ENCODE measurements at places on chromosomes 1 and 21.

GRCh38 chr1:192559115-192560006, 16.2 kb upstream of the RGS1 start:
- no peak for DNase-seq
- H3K27me3 ChIP-seq = peaks cover 3% of the 10 kb centered on the region
- H3K4me1 ChIP-seq = peaks cover 17% of the 10 kb centered on the region
- peak overlapping the region; percentile 31 for H3K27ac ChIP-seq
- H3K36me3 ChIP-seq = peaks cover 3% of the 10 kb centered on the region
- H3K4me3 ChIP-seq = no peak overlapping the region

DNA sequence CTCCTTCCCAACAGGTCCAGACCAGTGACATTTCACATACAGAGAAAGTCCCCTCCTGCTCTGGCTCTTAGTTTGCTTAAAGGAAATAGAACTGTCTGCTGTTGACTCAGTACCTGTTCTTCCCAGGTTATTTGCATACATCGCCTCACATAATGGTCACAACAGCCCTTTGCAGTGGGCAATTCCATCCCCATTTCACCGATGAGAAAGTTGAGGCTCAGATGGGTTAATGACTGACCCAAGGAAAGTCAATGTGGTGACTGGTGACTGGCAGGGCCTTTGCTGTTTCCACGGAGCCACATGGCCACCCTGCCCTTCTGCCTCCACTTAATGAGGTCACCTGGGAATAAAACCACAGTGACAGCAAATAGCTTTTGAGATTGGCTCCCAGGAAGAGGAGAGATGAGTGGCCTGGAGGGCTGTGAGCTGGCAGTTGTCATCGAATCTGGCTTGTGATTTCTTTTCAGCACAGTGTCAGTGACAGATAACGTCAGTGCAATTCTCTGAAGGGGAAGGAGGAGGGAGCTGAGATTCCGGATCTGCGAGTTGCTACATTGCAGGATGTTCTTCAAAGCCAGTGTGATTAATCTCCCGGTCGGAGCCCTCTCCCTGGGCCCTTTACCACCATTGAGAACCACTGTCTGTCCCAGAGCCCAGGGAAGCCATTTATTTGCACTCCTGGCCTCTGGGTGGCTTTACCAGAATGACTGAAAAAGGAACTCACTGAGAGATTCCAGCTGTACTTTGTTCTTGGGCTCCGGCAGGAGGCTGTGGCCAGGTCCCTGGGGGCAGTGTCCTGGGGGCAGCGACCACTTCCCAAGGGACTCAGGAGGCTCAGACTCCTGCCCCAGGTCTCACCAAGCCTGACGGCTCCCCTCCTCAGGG, 117.2 kb downstream of the CNIH3 start:
- H3K36me3 ChIP-seq = no peaks in the 10 kb centered on the region
- H3K4me1 ChIP-seq = peaks cover 25% of the 10 kb centered on the region
- peaks cover 3% of the 10 kb centered on the region for H3K27me3 ChIP-seq
- H3K27ac ChIP-seq = no peak overlapping the region

DNA sequence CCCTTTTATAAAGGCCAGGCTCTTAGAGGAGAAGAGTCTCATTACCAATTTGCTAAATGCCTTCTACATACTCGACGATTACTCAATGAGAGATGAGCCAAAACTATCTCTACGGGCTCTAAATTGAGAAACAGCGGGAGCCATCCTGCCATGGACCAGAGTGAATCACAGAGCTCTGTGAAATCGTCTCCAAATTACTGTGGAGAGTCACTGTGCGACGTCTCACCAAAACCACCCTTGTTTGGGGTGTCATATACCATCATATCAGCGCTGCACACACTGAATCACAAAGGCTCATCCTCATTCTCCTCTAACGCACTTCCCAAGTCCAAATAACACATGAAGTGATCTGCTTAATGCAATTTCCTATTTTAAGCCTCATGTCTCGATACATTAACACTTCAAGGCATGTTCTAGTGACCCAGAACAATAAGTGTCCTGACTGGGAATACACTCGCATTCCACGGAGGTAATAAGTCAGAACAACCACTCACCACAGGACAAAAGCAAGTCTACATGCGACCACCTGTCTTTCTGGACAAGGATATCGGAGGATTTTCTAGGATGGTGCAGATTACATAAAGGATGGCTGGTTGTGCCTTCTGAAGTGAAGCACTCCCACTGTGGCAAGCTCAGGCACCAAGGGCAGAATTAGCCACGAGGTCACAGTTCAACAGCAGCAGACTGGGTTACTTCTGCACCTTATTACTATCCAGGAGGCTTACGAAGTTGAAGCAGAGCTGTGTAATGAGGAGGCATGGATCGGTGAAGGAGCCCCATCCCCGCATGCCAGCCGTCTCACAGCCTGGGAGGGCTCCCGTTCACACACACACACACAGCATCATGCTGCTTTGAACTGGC, 44.3 kb downstream of the NID1 start:
- peaks cover 12% of the 10 kb centered on the region for H3K27me3 ChIP-seq
- no peak overlapping the region for H3K27ac ChIP-seq
- DNase-seq = no peak
- H3K4me3 ChIP-seq = no peak overlapping the region
- no peaks in the 10 kb centered on the region for H3K36me3 ChIP-seq

DNA sequence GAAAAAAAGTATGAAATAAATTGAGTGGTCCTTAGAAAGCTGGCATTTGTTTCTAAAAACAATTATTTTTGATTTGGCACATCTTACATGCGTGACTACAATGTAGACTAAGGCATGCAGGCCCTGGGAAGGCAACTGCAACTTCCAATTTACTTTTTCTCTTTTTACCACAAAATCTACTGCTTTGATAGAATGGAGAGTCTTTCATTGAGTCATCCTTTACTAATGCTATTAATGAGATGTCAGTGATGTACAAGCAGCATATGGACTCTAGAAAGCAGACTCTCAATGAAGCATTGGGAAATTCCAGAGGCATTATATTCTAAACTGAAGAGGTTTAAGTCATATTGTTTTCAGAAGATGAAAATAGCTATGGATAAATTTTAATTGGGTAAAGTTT, 29.6 kb upstream of the PRRX1 start:
- no peaks in the 10 kb centered on the region for H3K4me1 ChIP-seq
- H3K4me3 ChIP-seq = no peak overlapping the region
- H3K27ac ChIP-seq = no peak overlapping the region
- no peaks in the 10 kb centered on the region for H3K36me3 ChIP-seq

- no peak overlapping the region for H3K4me3 ChIP-seq
- no peaks in the 10 kb centered on the region for H3K36me3 ChIP-seq
- H3K4me1 ChIP-seq = peaks cover 6% of the 10 kb centered on the region
These were observed 55.2 kb downstream of the NENF start for GRCh38 chr1:212487774-212488435.

DNA sequence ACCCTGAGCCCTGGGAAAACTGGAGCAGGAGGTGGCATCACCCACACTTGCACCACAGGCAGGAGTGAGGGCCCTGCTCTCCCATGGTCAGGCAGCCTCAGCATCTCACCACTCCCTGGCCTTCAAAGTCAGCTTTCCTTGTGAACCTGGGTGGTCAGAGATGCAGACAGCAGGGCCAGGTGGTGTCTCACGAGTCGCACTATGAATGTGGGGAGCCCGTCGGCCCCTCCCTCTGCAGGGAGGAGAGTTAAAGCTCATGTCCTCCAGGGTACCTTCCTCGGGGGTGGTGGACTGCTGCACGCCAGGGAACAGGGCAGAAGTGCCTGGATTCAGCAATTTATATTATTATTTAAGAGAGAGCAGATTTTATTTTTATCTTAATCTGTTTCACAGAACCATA, 24.1 kb downstream of the ABCG1 start:
- no peak for DNase-seq
- no peak overlapping the region for H3K4me3 ChIP-seq
- H3K36me3 ChIP-seq = peaks cover 5% of the 10 kb centered on the region
- H3K4me1 ChIP-seq = peaks cover 23% of the 10 kb centered on the region
- H3K27ac ChIP-seq = no peak overlapping the region
- H3K27me3 ChIP-seq = peaks cover 15% of the 10 kb centered on the region

- H3K27ac ChIP-seq = no peak overlapping the region
- no peaks in the 10 kb centered on the region for H3K27me3 ChIP-seq
- H3K36me3 ChIP-seq = no peaks in the 10 kb centered on the region
- no peak for DNase-seq
These were observed 41.8 kb upstream of the CSF3R start for GRCh38 chr1:36524359-36525062.

GRCh38 chr21:28554660-28555475, 437.8 kb downstream of the LTN1 start:
- no peak overlapping the region for H3K4me3 ChIP-seq
- H3K27me3 ChIP-seq = no peaks in the 10 kb centered on the region
- no peak overlapping the region for H3K27ac ChIP-seq

DNA sequence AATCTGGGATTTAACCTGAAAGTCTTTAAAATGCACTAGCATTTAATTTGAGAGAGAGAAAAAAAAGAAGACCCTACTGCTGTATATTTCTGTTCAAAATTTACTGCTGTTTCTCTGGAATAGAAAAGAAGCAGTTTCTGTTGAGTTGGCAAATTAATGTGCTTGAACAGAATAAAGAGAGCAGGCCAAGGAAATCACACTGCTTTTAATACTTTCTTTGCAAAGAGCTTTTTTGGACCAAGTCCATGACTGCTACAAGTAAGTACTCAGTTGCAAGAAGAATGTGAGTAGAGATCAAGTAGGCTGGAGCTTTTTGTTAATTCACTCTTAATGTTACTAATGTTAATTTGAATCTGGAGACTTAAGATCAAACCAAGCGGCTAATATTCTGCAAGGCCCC, 336.2 kb upstream of the SGIP1 start:
- no peak for DNase-seq
- no peak overlapping the region for H3K27ac ChIP-seq
- peaks cover 10% of the 10 kb centered on the region for H3K27me3 ChIP-seq

DNA sequence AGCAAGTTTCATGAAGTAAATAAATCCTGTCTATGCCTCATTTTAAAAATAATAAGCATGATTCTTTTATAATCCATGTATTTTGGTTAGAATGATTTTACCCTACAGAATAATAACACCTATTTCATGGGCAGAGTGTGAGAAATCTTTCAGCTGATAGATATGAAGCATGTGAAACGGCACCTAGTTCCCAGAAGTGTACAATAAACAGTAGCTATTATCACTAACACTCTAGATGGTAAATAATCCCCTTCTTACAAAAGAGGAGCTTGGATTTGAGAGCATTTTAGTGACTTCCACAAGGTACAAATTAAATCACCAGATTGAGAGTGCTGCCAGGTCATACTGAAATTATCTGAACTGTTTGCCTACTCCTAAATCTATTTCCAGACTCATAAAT, 95.3 kb upstream of the NRIP1 start:
- H3K27ac ChIP-seq = no peak overlapping the region
- no peak for DNase-seq
- H3K27me3 ChIP-seq = no peaks in the 10 kb centered on the region
- H3K4me3 ChIP-seq = no peak overlapping the region
- no peaks in the 10 kb centered on the region for H3K4me1 ChIP-seq
- no peaks in the 10 kb centered on the region for H3K36me3 ChIP-seq

DNA sequence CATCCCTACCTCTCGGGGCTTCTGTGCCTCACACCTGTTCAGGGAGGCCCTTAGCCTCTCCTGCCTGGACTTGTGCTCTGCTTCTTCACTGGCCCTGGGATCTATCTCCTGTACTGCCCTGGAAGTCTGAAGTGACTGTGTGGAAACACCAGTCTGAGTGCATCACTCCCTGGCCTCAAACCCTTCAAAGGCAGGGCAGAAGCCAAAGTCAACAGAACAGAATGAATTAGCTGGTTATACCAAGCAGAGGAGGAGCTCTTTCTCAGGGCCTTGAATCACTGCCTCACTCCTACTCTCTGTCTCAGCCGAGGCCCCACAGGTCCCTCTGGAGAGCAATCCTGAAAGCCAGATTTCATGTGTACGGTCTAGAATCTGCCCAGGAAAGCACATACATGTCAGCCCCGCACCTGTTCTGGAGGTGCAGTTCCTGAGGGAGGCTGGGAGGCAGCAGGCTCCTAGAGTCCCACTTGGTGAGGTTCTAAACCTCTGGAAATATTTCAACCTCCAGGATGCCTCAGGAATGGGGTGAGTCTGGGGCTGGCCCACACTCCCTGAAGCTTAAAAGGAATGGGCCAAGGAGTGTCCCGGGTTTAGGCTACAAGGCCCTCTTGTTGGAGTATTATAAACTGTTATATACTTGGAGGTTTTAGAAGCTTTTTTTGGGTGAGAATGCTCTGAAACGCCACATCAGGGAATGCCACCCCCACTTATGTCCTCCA, 98.3 kb downstream of the ABCA4 start:
- peaks cover 13% of the 10 kb centered on the region for H3K4me1 ChIP-seq
- no peak for DNase-seq
- H3K27me3 ChIP-seq = peaks cover 16% of the 10 kb centered on the region
- H3K27ac ChIP-seq = no peak overlapping the region

DNA sequence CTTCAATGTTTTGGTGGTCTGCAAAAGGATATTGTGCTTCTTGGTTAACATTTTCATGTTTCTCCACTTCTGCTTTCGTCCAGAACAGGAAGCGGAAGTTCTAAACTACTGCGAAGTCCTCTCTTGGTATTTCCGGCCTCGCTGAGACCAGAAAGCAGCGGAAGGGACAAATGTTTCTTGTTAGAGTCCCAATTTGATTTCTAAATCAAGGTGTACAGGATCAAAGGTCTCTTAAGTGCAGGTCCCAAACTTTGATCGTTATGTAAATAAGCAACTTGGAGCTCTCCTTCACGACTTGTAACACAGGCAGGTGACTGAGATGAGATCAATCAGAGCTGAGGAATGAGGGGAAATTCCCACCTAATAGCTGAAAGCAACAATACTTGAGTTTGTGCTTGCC, 40.1 kb upstream of the HMCN1 start:
- H3K27me3 ChIP-seq = peaks cover 17% of the 10 kb centered on the region
- H3K27ac ChIP-seq = peak overlapping the region; percentile 76
- peaks cover 11% of the 10 kb centered on the region for H3K4me1 ChIP-seq

- H3K4me1 ChIP-seq = no peaks in the 10 kb centered on the region
- DNase-seq = no peak
- H3K27me3 ChIP-seq = no peaks in the 10 kb centered on the region
- H3K27ac ChIP-seq = no peak overlapping the region
These were observed 23.8 kb upstream of the CPLANE2 start for GRCh38 chr1:16260814-16261213.

GRCh38 chr1:48823168-48823567, 46.5 kb upstream of the BEND5 start:
- peaks cover 8% of the 10 kb centered on the region for H3K27me3 ChIP-seq
- no peaks in the 10 kb centered on the region for H3K36me3 ChIP-seq
- no peak for DNase-seq
- H3K4me1 ChIP-seq = no peaks in the 10 kb centered on the region

GRCh38 chr1:218890451-218890850, 283.2 kb upstream of the LYPLAL1 start:
- H3K4me3 ChIP-seq = no peak overlapping the region
- H3K27me3 ChIP-seq = no peaks in the 10 kb centered on the region
- DNase-seq = no peak
- no peaks in the 10 kb centered on the region for H3K4me1 ChIP-seq
- no peaks in the 10 kb centered on the region for H3K36me3 ChIP-seq

GRCh38 chr1:216820345-216820744, 97.1 kb upstream of the ESRRG start:
- no peaks in the 10 kb centered on the region for H3K27me3 ChIP-seq
- no peaks in the 10 kb centered on the region for H3K36me3 ChIP-seq
- no peak overlapping the region for H3K27ac ChIP-seq
- DNase-seq = no peak
- H3K4me1 ChIP-seq = no peaks in the 10 kb centered on the region
- no peak overlapping the region for H3K4me3 ChIP-seq

All from activated CD4-positive, alpha-beta T cell treated with anti-CD3 and anti-CD28 coated beads, Interleukin-2, amount 10 ng/mL, durations not matched to agents 24 days and 14 days (primary cell).